ENCODE measurements at places on chromosomes 7 and 10.

GRCh38 chr7:131595699-131596098 is 39.3 kb upstream of the PODXL start:
- no peak for DNase-seq

DNA sequence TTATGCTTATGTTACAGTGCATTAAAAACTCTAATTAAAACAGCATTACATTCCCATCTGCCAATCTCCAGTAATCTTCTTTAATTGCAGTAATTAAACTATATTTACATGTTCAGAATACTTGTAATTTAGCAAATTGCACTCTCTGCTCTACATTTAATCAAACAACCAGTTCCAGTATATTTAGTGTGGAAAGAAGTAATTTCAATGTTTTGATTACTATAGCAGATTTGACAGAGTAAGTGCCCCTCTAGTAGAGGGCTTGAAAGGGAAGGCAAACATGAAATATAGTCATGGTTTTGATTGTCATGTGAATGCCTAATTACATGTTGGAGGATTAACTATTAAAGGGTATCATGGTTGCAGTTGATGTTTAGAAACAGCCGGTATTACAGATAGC is 739.7 kb downstream of the AUTS2 start:
- DNase-seq, result no peak

- DNase-seq, result no peak
Measured at GRCh38 chr7:69518705-69519077, 79.6 kb upstream of the AUTS2 start.

DNA sequence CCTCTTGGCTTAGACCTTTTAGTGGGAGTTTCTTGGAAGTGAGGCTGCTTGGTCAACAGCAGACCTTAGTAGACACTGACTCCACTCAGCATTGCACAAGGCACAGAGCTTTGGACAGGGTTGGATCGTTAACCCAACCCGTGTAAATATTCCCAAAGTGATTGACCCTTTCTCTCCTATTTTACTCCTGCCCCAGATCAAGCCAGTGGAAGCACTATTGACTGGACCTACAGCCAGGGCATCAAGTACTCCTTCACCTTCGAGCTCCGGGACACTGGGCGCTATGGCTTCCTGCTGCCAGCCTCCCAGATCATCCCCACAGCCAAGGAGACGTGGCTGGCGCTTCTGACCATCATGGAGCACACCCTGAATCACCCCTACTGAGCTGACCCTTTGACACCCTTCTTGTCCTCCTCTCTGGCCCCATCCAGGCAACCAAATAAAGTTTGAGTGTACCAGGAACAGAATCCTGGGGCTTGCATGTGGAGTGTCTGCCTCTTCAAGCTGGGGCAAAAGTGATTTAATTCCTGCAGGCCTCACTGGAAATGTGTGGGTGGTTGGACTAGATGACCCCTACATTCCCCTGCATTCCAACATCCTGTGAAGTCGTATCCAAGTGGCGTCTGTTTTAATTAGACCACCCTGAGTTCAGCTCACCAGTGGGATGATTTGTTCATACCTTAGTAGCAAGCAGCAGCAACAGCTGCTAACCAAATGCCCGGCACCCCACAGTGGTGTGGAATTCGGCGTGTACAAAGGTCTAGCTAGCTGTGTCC is 7.5 kb downstream of the CPA1 start:
- no peak for DNase-seq

DNA sequence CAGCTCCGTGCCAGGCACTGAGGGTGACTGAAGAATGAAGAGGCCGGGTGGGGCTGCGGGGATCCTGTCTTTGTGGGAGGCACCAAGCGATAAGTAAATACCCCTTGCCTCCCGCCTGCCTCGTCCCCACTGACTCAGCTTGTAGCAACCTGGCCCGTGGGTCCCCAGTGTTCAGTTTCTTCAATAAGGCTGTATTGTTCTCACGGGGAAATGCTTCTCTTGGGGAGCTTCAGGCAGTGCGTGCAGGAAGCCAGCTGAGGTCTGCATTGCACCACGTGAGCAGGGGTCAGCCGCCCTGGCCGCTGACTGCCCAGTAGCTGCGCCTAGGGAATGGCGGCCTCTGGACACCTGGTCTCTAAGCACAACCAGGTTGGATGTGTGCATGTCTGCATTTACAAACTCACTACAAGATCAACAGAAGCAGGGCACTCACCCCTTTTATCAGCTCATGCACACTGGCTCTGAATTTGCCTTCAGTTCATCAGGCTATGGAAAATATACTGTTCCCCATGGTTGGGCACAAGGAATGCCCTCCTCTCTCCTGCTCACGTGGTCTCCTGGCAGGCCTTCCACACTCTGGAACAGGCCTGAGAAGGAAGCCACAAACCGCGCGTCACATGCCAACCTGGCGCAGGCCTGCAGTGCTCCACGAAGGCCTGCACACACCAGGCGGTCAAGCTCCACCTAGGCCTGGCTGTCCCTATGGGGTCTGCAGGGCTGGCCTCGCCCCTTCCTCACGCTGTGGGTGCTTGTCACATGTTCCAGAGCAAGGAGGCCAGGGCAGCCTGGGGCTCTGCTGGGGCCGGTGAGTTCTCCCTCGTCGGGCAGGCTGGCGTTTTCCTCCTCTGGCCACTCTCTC is 135.7 kb upstream of the RNF32 start:
- no peak for DNase-seq

- no peak for DNase-seq
Measured at GRCh38 chr7:117004899-117005298, 51.6 kb downstream of the ST7 start.

GRCh38 chr7:137981668-137982067 is 20.2 kb downstream of the CREB3L2 start:
- no peak for DNase-seq

DNA sequence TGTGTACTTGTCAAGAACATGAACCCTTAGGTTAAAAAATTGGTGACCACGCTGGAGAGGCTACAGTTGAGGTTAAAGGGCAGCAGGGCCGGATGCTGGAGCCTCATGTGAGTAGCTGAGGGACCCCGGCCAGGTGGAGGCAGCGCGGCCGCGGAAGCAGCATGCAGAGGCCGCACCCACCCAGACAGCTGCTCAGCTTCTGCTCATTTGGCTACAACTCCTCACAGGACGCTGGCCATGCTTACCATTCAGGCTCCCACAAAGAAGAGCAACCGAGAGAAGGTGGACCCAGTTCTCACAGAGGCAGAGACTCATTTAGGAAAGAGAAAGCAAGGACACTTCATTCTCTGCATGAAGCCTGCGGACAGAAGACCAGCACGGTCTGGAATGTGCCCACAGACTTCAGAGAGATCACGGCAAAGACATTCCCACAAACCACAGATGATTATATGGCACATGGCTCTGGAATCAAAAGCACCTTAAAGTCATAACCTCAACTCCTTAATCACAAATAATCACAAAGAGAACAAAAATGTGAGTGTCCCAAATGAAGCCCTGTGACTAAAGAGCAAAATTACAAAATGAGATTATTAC is 94.4 kb downstream of the VOPP1 start:
- DNase-seq, result no peak

DNA sequence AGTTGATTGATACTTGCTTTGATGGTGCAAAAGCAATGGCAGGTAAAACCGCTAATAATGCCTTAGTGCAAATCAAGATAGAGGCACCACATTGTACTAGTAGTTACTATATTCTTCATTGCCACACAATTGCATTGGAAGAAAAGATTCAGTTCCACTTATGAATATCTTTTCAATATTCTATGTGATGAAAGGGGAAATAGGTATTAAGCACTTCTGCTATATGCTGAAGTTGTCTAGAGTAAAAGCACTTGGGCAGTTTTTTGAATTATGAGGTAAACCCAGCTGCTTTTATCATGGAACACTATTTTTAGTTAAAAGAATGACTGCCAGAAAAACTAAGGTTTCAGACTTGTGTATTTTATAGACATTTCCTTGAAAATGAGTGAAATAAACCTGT is 15.5 kb downstream of the ENTPD7 start:
- no peak for DNase-seq

DNA sequence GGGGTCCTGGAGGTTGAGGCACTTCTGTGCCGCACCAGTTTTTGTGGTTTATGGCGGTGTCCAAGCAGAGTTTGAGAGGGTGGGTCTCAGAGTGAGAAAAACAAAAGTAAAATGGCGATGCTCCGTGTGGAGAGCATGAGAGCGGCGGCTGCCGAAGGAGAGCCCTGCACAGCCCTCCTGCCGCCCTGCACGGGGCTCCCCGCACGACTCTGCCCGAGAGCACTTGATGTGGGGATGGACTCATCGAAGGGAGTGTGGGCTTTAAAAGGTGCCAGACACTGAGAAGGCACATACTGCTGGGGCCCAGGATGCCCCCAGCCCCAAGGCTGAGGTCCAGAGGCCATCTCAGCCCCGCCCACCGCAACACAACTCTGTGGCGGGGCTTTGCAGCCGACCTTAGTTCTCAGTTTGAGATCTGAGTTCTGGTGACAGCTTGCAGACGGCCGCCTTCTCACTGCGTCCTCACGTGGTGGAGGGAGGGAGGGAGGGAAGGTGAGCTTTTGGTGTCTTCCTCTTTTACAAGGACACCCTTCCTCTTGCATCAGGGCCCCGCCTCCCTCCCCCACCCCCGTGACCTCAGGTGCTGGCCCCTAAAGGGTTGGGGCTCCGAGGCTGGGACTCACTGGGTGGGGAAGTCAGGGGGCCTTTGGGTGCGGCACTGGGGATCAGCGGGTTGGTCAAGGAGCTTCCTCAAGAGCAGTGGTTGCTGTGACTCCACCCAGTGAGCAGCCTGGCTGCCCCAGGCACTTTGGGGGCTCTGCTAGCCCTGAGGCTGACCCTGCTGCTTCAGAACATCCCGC is 69.1 kb downstream of the NKX6-2 start:
- no peak for DNase-seq

DNA sequence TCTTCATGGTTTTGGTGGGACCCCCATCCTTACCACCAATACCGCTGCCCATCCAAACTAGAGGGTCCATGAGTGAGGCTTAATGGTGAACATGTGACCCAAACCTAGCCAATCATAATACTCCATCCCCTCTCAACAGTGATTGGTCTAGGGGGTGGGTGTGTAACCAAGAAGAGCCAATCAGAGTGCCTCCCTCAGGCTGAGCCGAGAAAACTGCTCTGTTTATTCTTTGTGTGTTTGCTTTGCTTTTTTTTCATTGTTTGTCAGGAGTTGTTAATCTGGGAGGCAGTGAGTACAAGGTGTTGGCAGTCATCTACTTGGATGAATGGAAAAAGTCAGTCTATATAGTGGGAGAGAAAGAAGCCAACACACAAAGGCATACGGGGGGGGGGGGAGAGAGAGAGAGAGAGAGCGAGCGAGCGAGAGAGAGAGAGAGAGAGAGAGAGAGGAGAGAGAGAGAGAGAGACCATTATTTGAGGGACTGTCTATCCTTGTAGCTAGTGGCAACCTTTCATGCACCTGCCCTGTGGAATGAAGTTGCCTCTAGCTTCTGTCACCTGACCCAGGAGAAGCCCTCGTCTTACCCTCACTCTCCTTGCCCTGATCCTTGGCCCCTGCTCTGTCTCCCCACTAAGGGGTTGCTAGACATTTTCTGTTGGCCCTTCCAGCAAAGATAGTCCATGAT is 441.7 kb downstream of the TYW1 start:
- no peak for DNase-seq

- no peak for DNase-seq
Measured at GRCh38 chr10:28217848-28218247, 85.0 kb downstream of the MPP7 start.

- DNase-seq, result no peak
Measured at GRCh38 chr7:45399069-45399468, 175.1 kb upstream of the ADCY1 start.

GRCh38 chr10:125976960-125977605 is 80.7 kb downstream of the FANK1 start:
- no peak for DNase-seq

- no peak for DNase-seq
Measured at GRCh38 chr7:131897016-131897789, 340.8 kb upstream of the PODXL start.

DNA sequence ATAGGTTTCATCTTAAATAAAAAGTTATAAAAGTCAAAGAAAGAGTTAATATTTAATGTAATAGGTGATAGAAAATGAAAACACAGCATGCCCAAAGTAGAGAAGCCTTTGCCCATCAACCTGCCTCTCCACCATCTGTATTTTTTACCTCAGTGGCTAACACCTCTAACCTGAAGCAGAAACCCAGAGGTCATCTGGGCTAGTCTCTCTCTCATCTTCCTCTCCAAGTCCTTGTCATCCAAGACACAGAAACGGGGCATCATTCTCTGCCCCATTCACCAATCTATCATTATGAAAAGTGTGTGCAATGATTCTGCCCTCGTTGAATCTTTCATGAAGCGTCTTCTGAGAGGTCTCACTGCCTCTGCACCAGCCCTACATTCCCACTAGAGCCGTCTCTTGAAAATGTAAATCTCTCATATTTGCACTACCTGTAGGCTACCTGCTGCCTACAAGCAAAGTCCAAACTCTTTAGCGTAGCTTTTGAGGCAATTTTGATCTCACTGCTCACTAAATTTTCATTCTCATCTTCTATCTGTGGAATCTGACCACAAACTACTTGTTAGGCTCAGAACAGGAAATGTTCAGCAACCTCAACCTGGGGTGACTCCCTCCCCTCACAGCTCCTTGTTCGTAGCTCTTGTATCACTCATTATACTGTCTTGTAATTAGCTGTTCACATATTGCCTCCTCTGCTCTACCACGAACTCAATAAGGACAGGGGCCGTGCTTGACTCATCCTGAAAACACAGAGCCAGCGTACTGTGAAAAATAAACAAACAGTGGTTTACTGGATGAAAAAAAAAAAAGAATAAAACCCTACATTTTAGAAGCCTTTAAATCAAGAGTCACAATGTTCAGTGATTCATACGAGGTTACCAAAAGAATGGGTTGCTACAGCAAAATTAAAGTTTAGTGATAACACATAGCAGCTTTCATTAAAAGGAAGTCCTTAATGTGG is 83.1 kb downstream of the CTNNA3 start:
- peak; percentile 32 for DNase-seq

DNA sequence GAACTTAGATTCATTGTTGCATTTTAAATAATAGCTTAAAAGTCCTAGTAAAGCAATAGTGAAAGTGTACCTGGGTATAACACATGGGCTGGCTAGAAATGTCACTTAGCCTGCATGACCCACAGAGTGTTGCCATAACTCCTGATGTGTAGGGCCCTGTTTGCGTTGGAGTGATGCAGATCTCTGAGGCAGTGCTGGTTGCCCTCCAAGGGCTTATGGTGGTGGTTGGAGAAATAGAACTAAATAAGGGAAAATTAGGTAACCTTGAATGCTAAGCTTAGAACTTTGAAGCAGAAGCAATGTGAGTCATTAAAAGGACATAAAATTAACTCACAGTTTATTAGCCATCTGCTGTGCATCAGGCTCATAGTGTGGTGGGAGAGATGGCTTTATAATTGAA is 105.7 kb downstream of the CCNY start:
- DNase-seq, result no peak

DNA sequence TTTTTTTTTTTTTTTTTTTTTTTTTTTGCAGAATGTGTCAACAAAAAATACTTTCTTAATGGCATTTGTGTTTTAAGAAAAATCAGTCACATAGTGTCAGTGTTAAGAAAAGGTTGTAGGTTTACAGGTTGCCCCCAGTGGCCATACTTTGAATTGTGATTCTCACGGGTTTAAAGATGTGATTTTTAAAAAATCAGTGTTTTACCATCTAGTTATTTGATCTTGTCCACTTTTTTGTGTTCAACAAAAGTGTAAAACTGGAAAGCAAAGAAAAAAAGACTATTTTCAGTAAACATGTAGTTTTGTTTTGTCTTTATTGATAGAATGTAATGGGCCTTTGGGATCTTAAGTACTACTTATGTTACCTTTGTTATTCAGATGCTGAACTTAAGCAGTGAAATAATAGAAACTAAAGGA is 25.7 kb downstream of the SUV39H2 start:
- DNase-seq, result no peak

Measured in stimulated activated naive CD8-positive, alpha-beta T cell treated with anti-CD3 and anti-CD28 coated beads, Interleukin-15, Interleukin-2, amounts not matched to agents 100 U/mL and 50 U/mL, for 24 hours (primary cell).